Left forelimb (tissue), 1 donor: ENCODE measurements at places on chromosomes 5 and 9.

DNA sequence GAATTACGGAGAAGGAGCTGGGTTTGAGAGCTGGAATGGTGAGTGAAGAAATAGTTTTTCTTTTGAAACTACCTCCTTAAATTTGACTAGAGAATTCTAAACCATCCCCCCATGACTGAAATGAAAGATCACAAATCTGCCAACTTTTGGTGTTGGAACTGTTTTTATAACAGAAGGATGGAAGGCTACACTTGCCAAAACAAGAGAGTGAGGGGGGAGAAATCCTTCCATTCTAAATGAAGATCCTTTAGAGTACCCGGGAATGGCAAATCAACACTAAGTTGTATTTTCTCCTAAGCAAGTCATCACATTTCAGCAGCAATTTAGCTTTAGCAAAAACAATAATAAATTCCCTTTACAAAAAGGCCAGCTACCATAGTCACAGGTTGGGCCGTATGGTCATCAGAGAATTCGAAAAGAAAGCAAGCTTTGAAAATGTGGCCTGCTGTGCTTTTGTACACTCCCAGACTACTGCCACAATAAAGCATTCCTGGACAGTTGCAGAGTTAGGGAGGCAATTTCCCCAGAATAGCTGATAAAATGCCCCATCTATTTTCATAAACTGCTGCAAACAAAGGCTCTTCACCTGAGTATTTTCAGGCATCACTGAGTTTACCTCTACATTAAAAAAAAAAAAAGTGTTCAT is 25.0 kb upstream of the FREM1 start:
- no peak for DNase-seq

DNA sequence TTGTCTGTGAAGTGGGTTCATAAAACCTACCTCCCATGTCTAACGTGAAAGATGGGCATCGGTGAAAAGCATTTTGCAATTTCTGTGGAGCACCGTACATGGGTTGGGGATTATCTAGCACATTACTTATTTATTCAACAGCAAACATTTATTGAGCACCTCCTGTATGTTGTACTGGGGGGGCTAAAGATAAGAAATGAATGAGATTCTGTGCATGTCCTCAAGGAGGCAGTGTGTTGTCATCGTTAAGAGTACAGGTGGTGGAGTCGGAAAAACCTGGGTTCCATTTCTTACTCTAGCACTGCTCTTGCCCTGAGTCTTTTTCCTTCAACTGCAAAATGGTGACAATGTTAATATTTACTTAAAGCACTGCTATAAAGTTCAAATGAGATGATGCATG is 30.4 kb upstream of the DENND1A start:
- DNase-seq: no peak

- no peak for DNase-seq
These were observed 66.5 kb downstream of the F2RL2 start for GRCh38 chr5:76556511-76557221.

- DNase-seq: no peak
These were observed 259.5 kb downstream of the BNC2 start for GRCh38 chr9:16611001-16611400.

DNA sequence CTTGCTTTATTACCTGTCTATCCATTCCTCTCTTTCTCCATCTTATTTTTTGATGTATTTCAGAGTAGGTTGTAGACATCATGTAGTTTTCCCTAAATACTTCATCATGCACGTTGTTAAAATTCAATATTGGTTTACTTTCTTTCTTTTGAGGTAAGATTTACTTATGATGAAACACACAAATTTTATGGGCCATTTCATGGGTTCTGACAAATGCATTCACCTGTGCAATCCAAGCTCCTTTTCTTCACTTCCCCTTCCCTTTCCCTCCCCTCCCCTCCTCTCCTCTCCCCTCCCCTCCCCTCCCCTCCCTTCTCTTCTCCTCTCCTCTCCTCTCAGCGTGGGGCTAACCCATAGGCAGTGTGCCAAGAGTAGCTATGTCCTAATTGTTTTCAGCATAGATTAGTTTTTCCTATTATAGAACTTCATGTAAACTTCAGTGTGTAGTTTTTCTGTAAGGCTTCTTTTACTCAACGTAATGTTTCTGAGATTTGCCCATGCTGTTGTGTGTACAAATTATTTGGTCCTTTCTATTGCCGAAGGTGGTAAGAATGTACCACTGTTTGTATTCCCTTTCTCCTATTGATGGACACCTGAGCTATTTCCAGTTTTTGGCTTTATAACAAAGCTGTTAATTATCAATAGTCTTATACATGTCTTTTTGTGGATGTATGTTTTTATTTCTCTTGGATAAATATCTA is 92.9 kb upstream of the CLINT1 start:
- no peak for DNase-seq

DNA sequence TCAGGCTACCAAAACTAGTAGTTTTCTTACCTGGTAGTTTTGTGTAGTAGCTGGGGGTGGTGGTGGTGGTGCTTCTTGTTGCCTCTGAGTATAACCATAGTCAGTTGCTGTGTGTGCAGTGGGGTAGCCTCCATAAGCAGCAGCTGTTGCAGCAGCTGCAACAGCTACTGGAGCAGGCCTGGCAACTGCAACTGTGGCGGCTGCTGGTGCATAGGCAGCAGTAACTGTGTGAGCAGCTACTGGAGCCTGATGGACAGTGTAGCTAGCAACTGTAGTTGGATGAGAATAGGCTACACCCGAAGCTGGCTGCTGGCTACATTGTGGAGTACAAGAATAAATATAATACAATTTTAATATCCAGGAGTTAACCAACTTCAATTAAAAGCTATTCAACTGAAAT is 24.7 kb downstream of the ZFR start:
- DNase-seq: no peak

DNA sequence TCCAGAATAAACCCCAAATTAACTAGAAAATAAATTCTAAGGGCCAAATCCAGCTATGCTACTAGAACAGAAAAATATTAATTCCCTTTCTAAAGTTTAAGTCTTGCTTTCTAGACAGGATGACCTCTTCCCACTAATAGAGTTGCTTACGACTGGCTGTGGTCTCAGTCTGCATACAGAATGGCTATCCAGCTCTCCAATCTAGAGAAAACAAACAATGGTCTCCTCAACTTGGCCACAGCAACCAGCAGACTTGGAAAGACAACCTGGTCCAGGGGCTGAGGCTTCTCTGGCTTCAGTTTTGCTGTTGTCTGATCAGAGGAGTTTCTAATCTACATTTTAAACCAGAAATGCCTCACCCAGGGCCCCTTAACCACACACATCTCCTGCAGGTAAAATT is 28.9 kb downstream of the RASEF start:
- no peak for DNase-seq

- DNase-seq: no peak
These were observed 1255.2 kb downstream of the EFNA5 start for GRCh38 chr5:106415541-106415940.

DNA sequence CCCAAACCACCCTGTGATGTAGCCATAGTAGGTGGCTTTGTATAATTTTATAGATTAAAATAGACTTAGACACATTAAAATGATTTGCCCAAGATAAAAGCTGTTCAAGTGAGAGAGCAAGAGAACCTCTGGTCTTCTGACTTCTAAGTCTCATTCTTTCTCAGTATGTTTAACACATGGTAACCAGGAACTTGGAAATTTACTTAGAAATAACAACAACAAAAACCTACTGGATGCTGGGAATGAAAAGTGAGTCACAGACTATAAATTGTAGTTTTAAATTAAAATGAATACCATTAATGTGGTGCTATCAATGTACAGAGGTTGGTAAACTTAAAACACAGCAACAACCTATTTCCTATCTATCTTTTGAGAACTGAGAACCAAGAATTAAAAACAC is 30.4 kb downstream of the HMGCR start:
- DNase-seq: no peak
